ENCODE measurements at places on chromosomes 2 and 18.

GRCh38 chr2:86344404-86344803 is 7.0 kb upstream of the REEP1 start:
- no peak for DNase-seq

- no peak for DNase-seq
These were observed 193.4 kb downstream of the PARD3B start for GRCh38 chr2:204738721-204739120.

DNA sequence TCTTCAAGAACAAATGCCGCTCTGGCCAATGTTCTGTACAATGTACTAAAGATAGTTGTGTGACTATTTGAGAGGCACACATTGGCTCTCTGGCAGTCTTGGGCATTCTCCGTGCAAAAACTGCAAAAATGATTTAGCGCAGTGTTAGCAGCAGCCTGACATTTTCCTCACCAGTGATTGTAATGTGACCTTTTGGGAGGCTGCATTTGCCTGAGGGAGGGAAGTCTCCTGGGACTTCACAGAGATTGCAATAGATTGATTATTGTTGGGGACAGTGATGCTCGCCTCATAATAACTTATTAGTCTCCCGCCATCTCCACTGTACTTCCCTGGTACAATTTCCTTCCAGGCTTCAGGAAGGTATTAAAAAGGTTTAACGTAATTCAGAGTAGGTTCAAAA is 149.2 kb downstream of the UXS1 start:
- no peak for DNase-seq

DNA sequence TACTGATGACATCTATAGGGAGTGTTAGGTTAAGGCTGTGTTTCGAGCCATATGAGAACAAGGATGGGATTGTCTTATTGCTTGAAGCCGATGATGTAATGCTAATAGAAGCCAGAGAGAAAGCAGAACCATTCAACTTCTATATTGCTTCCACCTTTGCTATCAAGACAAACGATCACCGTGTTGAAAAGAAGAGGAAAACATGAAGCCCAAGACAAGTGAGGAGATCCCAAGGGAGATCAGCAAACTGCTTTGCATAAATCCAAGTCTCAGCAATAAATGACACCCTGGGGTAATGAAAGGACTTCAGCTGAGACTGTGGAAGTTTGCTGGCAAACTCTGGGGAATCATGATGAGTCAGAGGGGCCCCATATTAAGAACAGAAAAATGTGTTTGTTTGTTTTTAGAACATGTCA is 206.2 kb downstream of the NCKAP5 start:
- DNase-seq = no peak

- DNase-seq = no peak
These were observed 623.5 kb upstream of the DDX18 start for GRCh38 chr2:117190856-117191559.

DNA sequence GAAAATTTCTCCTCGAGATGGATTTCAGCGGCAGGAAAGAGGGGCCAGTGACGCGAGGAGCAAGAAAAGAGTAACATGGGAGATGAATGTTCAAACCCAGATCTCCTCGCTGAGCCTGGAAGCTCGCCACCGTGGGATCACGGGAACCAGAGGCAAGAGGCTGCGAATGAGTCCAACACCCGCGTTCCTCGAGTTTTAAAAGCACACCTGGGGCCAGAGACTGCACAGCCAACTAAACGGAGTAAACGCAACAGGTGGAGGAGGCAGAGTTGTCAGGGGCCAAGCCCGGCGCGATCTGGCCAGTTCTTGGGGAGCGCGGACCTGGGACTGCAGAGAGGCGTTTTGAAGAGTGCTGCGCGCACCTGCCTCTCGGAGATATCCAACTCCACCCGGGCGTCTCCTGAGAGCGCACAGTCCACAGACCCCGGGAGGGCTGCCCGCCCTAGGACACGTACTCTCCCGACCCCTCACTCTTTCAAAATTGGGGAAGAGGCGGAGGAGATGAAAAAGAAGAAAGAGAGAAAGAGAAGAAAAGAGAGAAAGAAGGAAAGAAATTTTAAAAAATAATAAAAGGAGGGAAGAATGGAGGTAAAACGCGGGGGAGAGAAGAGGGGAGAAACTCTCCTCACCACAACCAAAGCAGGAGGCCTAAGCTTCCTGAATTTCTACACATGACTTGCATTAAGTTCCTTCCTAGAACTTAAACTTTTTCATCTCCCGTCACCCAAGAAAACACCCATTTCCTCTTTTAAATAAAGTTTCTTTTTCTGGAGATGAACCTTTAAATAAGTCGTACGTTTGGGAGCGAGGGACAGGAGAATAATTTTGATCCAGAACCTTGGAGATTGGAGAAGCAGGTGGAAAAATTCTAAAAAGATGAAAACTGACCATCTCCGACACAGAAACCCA is 5.3 kb upstream of the PAX3 start:
- DNase-seq = no peak

GRCh38 chr2:3662239-3662638 is 4.2 kb downstream of the ALLC start:
- no peak for DNase-seq

- DNase-seq = peak; percentile 8
These were observed 237.3 kb downstream of the OSR1 start for GRCh38 chr2:19120941-19121750.

DNA sequence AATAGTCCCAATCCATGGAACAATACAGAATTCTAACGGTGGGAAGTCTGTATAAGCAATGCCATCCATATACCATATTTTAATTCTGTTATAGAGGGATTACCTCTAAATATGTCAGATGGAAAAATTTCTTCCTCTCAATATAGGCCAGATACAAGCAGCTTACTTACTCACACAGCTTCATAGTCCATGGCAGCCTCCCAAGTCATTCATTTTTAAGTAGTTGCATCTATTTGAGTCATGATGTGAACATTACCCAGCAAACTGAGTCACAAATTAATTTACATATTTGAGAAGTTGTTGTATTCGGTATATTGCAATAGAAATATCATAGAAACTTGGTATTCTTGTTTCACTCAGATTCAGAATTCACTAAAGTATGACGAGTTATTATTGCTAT is 20.3 kb downstream of the TBR1 start:
- no peak for DNase-seq

DNA sequence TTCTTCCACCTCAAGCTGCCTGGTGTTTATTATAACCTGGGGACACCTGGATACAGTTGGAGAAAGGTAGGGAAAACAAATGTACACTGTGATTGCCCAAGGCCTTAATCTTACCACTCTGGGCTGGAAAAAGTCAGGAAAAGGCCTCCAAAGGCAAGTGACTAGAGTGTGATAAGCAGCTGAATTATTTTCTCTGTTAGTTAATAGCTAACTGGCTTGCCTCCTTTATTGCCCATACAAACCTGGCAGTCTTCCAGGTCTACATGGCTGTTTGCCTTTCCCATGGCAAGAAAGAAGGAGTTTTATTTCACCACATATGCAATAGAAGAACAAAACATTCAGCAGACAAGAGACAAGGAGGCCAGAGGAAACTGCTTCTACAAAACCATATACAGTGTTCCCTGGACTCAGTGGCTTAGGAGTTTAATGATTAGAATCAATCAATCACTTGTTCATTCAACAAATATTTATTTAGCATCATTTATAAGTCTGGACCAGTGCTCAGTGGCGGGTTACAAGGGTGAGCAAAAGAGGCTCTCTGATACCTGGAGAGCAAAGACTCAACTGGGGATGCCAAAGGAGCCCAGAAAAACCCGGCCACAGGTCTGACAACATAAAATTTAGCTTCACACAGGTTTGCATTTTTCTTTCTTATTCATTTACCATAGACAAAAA is 27.5 kb upstream of the SUCLG1 start:
- peak; percentile 91 for DNase-seq

- DNase-seq = no peak
These were observed 607 bp downstream of the LAMA3 start for GRCh38 chr18:23689616-23690504.

- DNase-seq = peak; percentile 58
These were observed 335.9 kb upstream of the NT5C1B start for GRCh38 chr2:18925296-18925695.

- no peak for DNase-seq
These were observed 375.0 kb downstream of the RNF144A start for GRCh38 chr2:7292154-7292691.

All from kidney glomerular epithelial cell (primary cell).